Motor neuron (in vitro differentiated cells): ENCODE measurements at places on chromosomes 3 and 15.

DNA sequence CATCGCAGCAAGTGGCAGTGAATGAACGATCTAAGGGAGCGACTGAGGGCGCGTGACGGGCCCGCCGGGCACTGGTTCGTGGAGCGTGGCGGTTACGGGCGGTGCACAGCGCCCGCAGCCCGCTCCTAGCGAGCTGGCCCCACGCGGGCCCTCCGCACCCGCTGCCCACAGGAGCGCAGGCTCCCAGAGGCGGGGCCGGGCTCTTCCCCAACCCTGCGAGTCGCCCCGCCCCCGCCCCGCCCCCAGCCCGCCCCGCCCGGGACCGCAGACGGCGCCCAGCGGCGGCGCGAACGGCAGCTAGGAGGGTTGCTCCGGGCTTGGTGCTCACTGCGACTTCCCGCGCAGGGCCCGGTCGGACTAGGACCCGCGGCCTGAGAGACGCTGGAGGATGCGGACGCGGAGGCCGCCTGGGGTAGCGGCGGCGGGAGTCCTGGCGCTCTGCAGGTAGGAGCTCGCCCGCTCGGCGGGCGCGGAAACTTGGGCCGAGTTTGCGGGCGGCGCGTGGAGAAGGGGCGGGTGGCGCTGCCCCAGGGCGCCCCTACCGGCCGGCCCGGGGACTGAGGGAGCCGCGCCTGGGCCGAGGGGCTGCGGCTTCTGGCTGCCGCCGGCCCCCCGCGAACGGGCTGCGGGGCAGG is at the start of gene C15orf39:
C15orf39 (plus strand) TSS at position 267 of the 635 bp plus-strand sequence. CDS start 4,167 bp downstream, outside the sequence.
- ATAC-seq: peak; percentile 70

DNA sequence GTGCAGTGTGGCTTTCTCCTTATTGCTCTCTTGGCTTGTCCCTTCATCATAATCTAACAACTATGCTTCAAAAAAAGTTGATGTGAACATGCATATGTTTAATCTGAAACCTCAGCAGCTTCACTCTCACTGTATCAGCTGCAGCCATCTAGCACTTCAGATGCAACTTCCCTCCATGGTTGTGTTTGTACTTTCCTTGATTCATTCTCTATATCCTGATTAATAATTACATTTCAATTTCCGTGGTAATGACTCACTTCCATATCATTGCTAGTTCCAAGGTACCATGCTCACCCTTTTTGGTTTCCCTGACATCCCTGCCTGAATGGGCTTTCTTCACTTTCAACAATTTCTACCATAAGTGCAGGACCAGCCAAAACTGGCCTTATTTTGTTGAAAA is 51.2 kb downstream of the MDFIC2 start:
- no peak for ATAC-seq

- no peak for ATAC-seq
These were observed 37.8 kb upstream of the ATP10A start for GRCh38 chr15:25900901-25901300.

DNA sequence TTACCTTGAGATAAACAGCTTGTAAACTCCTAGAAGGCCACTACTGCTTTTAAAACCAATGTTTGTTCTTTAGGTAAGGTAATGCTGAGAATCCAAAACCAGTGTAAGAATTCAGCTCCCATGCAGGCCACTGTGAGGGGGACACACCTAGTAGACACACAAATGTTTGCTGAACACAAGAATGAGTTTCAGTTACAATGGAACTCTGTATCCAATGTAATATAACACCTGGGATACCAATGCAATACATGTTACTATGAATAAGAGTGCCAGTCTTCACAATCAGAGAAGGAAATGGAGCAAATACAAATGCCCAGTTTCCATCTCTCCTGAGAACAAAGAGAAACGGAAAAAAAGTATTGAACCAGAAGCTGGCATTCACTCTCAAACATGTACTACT is 65.9 kb downstream of the IGF2BP2 start:
- peak; percentile 41 for ATAC-seq

GRCh38 chr15:81286621-81287121 is 37.3 kb downstream of the STARD5 start:
- ATAC-seq: no peak
